ENCODE measurements at places on chromosomes 7 and 10.

DNA sequence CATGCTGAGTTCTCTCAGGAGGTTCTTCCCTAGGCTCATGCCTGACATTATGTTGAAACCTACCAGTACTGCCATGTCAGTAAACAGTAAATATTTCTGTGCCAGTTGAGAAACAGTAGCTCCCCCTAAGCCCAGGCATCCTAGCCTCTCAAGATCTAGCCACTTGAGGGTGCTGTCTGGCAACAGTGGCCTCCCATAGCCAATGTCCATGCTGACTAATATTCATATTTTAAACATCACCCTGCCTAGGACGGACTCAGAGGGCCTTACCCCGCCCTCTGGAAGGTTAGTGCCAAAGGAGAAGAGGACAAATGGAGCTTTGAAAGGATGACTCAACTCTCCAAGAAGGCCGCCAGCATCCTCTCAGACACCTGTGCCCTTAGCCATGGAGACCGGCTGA is 7.7 kb downstream of the ACSM6 start:
- DNase-seq, result no peak

GRCh38 chr10:130983749-130984148 is 327.8 kb downstream of the TCERG1L start:
- no peak for DNase-seq

DNA sequence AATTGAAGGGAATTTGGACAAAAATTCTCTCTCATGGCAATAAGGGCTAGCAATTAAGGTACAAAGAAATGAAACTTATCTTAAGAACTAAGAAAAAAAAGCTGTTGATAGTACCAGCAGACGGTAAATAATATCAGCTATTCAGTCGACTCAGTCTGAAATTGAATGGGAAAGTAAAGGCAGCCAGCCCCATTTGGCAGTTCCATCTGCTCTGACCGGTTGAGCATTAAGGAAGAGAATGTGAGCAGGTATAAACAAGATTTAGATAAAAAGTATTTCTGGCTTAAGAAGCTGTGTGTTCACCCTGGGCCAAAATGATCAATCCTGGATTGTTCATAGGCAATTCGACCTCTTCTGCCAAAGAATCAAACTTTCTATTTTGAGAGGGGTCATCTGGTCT is 154.6 kb upstream of the NPVF start:
- no peak for DNase-seq

DNA sequence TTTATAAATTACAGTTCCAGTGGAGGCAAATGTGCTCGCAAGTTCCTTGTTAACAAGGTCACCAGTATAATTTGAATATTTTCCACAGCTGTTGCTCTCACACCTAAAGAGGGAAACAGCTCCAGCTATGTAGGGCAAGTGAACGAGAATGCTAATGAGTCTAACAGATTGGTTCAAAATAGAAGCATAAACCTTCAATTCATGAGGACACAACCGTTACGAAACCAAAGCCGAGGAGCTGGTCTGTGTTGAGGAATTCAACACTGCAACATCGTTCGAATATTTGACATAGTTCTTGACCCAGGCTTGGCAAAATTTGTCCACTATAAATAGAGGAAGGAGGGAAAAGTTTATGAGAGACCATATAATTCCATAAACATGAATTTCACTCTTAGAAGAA is 161.3 kb downstream of the KLF6 start:
- DNase-seq, result peak; percentile 47

- DNase-seq, result no peak
Observed at GRCh38 chr7:130263130-130263529, 3.5 kb upstream of the CPA2 start.

DNA sequence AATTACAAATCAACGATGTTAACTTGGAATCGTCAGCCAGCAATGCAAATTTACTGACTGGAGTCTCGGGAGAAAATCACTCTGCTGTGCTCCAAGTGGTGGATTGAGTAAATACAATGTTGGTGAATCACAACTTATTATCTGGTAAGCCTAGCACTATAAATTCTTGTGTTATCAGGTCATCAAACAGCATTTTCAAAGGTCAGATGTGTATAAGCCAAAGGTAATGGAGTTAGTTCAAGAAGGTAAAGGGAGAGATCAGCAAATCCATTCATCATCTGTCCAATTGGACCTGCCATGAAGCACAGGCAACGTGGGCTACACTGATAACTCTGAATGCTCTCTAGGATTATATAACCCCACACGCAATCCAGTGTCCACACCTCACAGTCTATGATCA is 13.9 kb downstream of the CUBN start:
- no peak for DNase-seq

GRCh38 chr7:1777122-1777521 is 107.0 kb downstream of the ELFN1 start:
- DNase-seq, result no peak

DNA sequence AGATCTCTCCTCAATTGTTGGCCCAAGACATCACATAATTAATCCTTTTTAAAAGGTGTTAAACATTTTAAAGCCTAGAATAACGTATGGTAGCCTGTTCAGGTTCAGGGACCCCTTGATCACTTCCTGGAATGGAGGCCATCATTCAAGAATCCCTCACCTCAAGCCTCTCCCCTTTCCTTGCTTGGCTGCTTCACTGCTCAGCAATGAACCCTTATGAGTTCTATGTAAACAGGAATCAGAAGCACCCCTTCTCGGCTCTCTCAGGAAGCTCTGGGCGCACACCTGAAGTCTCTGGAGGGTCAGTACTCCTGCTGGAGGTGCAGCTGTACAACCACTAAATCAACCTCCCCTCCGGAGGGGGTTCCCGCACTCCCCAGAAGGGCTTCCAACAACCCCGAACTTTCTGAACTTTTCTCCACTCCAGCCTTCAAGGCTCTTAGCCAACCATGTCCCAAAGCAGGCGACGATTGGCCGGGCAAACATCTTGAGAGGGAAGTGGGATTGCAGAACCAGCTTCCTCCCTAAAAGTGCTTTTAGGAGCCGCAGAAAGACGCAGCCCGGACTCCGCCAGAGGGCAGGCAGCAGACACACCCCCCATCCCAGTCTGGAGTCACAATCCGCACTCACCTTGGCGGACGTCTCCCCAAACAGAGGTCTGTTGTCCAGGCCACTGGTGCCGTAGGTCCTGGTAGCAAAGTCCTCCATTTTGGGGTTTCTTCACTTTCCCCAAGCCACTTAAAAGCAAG is 562 bp downstream of the TMEM243 start:
- DNase-seq, result peak; percentile 77

GRCh38 chr10:28295336-28295735 is 7.5 kb downstream of the MPP7 start:
- DNase-seq, result no peak

DNA sequence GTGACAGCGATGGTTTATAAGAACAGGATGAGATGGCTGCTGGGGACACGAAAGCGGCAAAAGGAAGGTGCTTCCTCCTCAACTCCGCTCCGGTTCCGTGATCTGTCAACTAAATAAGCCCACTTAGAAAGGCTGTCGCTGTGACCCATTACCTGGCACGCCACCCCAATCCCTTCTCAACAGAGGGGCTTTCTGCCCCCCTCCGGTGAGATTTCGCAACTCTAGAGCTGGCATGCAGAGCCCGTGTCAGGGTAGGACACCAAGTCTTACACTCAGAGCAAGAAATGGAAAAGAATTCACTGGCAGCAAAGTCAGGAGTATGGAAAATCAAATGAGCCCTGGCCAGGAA is 66.4 kb downstream of the FGFR2 start:
- no peak for DNase-seq

DNA sequence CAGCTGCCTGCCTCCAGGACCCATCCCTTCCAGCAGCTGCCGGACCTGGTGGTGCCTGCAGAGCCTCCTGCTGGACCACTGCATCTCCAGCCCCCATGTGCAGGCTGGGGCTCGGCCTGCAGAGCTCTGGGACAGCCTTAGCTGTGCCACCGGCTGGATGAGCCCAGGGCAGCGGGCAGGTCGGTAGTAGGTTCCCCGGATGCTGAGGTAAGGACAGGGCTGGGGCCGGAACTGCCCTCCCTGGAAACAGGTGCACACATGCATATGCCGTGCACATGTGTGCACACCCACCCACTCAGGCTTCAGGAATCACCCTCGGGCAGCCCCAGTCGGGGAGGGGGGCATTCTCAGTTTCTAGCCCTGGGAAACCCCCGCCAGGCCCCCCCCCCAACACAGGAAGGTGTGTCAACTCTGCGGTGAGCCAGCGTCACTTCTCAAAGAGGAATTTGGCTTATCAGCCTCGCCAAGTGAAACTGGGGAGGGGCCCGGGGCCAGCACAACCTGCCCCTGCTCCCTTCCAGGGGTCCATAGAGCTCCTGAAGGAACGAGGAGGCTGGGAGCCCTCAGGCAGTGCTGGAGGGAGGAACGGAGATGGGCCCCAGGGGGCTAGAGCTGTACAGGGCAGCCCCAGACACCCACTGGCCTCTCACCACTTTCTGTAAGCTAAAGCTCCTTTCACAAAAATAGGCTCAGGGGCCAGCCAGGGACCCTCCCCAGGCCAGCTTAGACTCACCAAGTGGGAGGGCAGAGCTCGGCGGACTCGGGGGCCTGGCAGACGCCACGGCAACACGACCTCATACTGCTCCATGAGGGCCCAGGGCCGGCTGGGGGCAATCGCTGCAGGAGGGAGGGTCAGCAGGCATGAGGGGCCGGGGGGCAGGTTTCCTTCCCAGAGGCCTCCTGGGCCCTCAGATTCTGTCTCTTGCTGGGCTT is 1.7 kb downstream of the ADAM8 start:
- no peak for DNase-seq

DNA sequence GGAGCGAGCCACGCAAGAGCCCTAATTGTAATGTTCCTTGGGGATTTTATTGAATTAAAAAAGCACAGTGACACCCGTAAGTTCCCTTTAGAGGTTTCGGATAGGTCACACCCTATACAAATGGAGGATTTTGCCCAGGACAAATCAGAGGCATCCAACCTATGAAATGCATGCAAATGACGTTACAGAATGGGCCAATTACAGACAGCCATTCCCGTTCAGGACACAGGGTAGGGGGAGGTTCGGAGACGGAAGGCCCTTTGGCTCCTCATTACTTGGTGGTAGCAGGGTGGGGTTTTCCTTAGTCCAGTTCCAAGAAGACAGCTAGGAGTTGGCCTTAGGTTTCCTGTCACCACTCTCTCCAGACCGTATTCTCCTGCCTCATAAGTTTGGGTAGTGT is 754.1 kb downstream of the IPMK start:
- no peak for DNase-seq

DNA sequence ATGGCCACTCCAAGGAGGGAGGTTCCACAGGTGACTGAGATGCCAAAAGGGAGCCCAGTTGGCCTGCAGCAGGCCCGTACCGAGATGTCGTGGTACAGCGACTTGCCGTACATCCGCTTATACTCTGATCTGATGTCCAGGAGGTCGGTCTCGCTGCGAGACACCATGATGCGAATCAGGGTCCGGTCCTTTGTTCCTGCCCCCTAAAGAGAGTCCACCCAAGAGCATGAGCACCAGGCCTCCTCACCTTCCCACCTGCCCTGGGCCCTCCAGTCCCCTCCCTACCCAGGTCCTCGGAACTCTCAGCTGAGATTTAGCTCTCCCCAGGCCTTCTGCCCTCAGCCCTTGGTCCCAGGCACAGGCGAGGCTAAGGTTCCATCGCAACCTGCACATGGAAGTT is 25.0 kb downstream of the PLAC9 start:
- no peak for DNase-seq

- no peak for DNase-seq
Observed at GRCh38 chr10:22570733-22571430, 143.5 kb downstream of the PIP4K2A start.

DNA sequence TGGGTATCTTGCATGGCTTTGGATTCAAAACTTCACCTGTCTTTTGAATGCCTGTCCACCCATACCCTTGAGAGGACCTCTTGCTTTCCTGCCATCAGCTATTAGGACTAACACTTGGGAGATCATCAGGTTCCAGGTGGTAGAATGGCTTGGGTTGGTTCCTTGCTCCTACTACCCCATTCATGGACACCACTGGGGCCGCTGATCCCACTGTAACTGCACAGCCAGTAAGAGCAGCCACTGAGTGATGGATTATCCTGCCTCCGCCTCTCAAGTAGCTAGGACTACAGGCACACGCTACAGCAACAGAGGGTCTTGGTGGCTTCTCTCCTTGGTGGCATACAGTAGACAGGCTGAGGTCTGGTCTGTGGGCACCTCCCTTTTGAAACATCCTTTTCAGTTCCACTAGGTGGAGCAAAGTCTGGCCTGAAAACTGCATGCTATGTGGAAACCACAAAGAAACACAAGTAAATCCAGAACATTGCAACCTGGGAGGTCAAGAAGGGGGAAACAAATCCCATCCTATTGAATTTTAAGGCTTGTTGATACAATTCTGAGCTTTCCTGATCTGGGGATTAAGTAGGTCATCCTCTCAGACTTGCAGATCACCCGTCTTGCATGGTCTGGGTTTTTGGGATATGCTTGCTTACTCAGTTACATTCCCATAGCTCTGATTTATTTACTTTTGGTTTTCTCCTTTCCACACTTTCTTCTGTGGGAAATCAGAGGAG is 9.4 kb downstream of the WBP1L start:
- DNase-seq, result no peak

DNA sequence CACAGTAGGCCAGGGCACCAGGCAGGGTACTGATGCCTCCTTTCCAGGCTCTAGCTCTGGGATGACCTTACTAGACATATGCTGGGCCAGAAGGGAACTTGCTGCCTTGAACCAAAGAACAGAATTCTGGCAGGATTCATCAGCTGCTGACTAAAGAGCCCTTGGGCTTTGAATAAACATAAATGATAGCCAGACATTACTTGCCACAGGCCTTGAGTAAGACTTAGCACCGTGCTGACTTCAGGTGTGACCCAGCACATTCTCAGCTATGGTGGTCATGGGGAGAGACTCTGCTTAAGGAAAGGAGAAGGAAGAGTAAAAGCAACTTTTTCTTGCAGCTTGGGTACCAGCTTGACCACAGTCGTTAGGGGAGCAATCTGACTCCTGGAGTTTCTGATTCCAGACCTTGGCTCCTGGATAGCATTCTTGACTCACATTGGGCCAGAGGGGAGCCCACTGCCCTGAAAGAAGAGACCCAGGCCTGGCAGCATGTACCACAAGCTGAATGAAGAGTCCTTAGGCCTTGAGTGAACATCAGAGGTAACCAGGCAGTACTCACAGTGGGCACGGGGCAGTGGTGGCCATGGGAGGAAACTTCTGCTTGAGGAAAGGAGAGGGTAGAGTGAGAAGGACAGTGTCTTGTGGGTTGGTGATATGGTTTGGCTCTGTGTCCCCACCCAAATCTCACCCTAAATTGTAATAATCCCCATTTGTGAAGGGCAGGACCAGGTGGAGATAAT is 926.1 kb upstream of the SORCS1 start:
- no peak for DNase-seq

DNA sequence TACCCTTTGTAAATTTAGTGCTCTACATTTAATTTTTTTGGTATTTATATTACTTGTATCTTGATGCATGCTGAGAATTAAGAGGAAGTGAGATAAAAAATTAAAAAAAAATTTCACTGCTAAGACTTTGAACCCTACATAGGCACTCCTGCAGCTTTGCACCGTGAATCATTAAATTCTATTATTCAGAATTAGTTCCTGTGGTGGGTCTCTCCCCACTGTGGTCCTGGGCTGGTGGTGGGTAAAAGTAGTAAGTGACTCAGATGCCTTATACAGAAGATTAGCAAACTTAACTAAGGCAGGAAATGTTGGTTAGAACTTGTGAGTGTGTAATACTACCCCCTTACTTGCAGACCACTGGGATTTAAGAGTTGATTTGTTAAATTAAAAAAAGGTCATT is 72.6 kb downstream of the AP3M1 start:
- DNase-seq, result no peak

GRCh38 chr10:58109731-58110130 is 158.0 kb downstream of the IPMK start:
- no peak for DNase-seq

Measured in right forelimb (tissue), 1 donor.